ENCODE measurements at places on chromosomes 4 and X. TPM values are rescaled to one million over a fixed set of nuclear protein-coding genes. Genes with fewer than 3 reads are reported as not detected.
A peak's percentile ranks its signal among the peaks of the same experiment; 100 is the strongest.

GRCh38 chr4:122658818-122659295, 38.0 kb upstream of the IL21 start:
- DNase-seq, result no peak

DNA sequence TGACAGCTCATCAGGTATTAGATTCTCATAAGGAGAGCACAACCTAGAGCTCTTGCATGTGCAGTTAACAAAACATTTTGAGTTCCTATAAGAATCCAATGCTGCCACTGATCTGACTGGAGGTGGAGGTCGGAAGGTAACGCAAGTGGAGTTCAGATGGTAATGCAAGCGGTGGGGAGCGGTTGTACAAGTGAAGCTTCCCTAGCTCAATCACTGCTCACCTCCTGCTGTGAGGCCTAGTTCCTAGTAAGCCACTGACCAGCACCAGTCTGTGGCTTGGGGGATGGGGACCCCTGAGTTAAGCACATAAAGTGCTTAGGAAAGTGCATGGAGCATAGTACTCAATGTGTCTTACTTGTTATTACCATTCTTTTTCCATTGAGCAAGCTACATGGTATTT, 983.2 kb upstream of the IGFBP7 start:
- no peak for DNase-seq

GRCh38 chr4:152927737-152928136, 8.4 kb upstream of the FHDC1 start:
- no peak for DNase-seq

DNA sequence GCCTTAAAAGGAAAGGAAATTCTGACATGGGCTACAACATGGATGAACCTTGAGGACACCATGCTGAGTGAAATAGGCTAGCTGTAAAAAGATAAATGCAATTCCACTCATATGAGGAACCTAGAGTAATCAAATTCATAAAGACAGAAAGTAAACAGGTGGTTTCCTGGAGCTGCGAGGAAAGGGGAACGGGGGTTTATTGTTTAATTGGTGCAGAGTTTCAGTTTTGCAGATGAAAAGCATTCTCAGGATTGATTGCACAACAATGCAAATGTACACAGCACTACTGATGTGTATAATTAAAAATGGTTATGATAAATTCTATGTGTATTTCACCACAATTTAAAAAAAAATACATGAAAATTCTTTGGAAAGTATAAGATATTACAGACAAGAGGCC, 24.0 kb downstream of the PLRG1 start:
- no peak for DNase-seq

- no peak for DNase-seq
Observed at GRCh38 chrX:37717708-37718107, 32.1 kb downstream of the XK start.

- no peak for DNase-seq
Observed at GRCh38 chrX:126770179-126770578, 49.4 kb upstream of the PRR32 start.

DNA sequence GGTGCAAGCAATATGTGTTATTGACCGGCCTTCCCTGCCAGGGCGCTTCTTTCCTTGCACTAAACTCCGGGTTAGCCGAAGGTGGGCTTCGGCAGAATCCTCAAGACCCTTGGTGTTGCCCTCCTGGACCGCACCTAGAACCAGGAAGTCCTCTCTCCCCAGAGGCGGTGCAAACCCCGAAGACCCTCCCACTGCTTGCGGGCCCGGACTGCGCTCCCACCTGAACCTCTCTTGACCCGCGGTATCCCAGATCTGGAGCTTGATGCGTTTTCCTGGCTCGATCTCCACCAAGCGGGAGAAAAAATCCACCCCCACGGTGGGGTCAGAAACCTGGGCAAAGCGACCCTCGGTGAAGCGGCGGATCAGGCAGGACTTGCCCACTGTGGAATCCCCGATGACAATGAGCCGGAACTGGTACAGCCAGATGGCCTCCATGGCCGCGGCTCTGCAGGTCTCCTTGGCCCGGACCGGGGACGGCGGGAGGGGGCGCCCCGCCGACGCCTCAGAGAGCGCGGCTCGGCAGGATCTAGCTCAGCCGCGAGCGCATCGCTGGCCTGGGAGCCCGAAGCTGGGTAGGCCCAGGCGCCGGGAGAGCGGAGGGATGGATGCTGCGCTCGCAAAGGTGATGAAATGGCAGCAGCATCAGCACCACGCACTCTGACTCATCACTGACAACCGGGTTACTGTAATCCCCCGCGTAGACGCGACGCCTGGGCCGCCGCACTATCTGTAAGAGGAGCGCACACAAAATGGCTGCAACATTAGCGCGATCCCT, at the start of gene RAB39B:
Gene RAB39B (minus strand): TSS at position 638 of the 775 bp plus-strand sequence. CDS start 203 bp downstream, at position 435.
- DNase-seq, result peak; percentile 43

DNA sequence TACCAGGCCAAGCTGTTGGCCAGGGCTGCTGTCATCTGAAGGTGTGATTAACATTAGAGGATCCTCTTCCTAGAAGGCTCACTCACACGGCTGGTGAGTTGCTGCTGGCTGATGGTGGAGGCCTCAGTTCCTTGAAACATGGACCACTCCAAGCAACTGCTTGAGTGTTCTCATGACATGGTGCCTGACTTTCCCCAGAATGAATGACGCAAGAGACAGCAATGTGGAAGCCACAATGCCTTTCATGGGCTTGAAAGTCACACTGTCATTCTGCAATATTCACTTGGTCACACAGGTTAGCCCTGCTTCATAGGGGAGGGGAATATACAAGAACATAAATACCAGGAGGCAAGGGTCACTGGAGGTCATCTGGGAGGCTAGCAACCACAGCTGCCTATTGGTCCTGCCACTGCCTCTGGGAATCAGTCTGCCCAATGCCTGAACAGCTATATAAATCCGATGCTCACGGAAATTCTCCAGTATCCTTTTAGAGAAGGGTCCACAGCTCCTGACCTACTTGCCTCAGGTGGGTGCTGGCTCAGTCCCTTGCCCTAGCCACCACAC, 97.1 kb upstream of the MAML3 start:
- no peak for DNase-seq

DNA sequence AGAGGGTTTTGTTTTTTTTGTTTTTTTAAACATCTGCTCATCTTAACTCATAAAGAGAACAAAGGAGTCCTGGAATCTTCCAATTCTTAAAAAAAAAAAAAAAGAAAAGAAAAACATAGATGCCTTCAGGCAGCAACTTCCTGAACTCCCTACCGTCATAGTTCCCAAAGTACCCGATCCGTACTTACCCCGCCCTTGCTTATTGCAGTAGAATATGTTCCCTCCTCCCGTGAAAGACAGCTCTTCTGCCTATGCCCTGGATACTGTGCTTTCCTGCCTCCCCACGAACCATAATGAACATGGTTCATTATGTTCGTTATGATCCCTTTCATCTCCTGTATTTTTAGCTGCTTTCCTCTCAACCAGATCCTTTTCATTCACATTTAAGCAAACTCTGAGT, 40.3 kb downstream of the KLHL5 start:
- DNase-seq, result no peak

- no peak for DNase-seq
Observed at GRCh38 chrX:36407836-36408235, 488.3 kb downstream of the CFAP47 start.

Gene NDUFA1
- 191 TPM for total RNA-seq

Gene EPHA5
- total RNA-seq, result 0.60 TPM

Gene CD38
- total RNA-seq, result 6.2 TPM

Gene MTTP
- 0.22 TPM for total RNA-seq

Gene FSTL5
- total RNA-seq, result 1.8 TPM

Data from mucosa of descending colon (tissue), 3 donors.